ENCODE measurements at places on chromosomes 5 and 9.
A peak's percentile ranks its signal among the peaks of the same experiment; 100 is the strongest.

DNA sequence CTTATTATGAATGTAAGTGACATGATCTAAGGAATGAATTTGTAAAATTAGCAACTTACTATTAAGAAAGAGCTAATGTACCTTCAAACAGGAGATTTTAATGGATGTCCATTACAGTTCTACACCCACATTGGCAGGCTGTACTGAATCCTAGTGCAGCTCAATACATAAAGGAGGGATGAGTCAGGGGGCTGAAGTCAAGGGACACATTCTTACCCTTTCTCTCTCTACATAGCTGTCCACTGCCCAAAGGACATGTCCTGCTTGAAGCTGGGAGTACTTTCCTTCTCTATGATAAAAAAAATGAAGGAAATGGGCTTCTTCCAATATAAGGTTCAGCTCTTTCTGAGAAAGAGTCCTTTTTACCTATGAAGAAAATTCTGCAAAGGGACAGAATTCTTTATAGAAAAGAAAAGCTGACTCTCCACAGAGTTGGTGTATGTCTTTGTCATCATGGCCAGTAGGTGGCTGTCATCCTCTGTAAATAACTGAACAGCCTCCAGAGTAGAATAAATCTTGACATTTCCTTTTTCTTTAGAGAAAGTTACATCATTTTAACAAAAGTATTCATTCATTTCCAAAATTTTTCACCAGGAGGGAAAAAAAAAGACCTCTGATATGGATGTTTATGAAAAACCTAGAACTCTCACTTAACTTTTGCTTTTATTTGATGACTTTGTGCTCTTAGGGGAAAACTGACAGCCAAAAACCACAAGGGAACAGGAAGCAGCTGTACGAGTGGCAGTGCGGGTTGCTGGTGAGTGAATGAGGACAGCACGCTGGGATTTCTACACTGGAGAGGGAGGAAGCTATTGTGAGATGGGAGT is 13.1 kb upstream of the IFNA14 start:
- DNase-seq = peak; percentile 78

GRCh38 chr5:108212775-108213346 is 169.0 kb downstream of the FBXL17 start:
- DNase-seq = peak; percentile 32

DNA sequence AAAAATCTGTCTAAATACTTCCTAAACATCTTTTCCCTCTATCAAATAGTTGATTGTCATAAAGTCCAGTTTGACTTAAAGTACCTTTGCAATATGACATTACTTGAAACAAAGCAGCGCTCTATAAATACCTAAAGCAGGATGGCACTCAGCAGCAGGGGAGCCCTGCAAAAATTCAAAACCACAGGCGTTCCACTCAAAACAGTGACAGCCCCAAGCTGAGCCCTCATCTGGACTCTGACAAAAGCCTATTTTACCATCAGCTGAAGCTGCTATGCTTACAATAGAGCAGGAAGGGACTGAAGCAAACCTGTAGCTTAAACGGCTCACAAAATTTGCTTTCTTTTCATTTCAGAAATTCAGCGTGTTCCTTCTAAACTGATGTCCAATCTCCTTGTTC is 11.5 kb downstream of the GABRA6 start:
- no peak for DNase-seq

- no peak for DNase-seq
Observed at GRCh38 chr5:143678148-143678905, 133.6 kb upstream of the HMHB1 start.

GRCh38 chr5:108578791-108579190 is 168.9 kb upstream of the FER start:
- no peak for DNase-seq

- no peak for DNase-seq
Observed at GRCh38 chr9:123630233-123630632, 274.2 kb downstream of the CRB2 start.

DNA sequence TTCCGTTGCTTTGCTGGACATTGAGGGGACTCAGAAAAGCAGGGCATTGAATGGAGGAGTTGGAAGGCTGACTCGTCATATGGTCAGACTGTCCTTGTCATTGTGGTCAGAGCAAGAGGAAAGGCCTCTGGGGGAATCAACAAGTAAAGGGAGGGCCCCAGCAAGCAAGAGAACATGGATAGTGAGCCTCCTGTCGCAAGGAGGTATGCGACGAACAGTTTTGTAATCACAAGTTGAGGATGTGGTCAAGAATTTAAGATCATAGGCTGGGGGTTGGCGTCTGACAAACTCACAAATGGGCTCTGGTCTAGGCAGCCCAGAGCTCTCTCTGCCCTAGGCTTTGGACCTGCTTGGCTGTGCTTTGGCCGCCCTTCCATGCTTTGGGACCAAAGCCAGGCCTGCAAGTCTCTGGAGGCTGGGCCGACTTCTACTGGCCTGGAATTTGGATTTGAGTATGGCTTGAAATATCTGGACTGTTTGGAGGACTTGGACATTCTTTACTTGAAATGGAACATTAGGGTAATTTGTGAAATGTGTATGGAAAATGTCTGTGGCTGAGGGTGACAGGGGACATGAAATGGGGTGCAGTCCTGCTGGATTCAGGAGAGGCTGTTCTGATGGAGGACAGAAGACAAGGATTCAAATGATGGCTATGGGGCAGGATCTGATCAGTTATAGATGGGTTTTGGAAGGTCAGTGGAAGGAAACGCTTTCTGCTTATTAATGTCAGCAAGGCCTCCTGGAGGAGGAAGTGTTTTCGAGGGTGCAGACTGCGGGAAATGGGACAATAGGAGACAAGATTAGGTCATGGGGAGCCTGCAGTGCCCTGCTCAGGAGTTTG is 19.2 kb upstream of the NDST1 start:
- peak; percentile 90 for DNase-seq

- no peak for DNase-seq
Observed at GRCh38 chr9:77131399-77131798, 45.9 kb upstream of the VPS13A start.

DNA sequence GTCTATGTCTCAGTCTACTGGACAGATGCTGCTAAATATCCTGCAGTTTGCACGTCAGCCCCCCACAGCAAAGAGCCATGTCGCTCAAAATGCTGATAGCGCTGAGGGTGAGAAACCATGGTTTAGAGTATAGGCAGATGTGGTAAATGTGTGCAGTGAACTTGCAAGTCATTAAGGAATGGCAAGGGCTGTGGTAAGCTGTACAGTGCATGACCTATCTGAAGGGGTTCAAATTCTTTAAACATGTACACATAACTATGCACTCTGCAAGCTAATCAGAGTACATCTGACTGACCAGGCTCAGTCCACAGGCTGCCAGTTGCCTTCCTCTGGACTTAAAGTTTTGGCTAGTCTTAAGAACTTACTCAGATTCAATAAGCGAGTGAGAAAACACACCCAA is 170.7 kb downstream of the CFAP90 start:
- DNase-seq = no peak

- no peak for DNase-seq
Observed at GRCh38 chr9:76605321-76605900, 146.4 kb downstream of the GCNT1 start.

- DNase-seq = no peak
Observed at GRCh38 chr5:112643339-112643971, 94.2 kb upstream of the APC start.

DNA sequence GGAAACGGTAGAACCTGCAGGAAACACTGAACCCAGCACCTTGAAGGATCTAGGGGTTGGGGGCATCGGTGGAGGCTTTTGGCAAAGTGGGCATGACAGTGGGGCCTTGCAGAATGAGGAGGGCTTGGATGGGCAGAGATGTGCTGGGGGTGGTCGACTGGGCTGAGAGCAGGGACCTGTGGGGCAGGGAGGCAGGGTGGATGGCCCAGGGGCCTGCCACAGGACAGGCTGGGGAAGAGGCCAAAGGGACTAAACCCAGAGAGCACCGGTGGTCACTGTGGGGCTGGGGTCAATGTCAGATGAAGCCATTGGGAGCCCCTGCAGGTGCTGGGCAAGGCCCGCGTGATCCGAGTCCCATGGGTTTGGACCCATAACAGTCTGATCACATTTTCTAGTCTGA is 175.3 kb downstream of the DAB2IP start:
- DNase-seq = no peak

GRCh38 chr5:126015235-126016181 is 407.7 kb upstream of the GRAMD2B start:
- no peak for DNase-seq

GRCh38 chr5:4832471-4832870 is 307.7 kb upstream of the ADAMTS16 start:
- DNase-seq = no peak

DNA sequence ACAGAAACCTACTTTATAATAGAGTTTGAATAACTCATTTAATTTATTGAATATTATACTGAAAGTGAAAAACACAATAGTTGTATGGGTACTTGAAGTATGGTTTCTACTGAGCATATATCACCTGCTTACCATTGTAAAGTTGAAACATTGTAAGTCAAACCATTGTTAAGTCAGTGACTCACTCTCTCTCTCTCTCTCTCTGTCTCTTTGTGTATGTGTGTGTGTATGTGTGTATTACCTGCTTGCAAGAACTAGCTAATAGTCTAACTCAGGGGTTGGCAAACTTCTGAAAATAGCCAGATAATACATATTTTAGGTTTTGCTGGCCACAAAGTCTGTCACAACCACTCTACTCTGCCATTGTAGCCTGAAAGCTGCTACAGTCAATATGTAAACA is 564.3 kb upstream of the ZNF608 start:
- DNase-seq = no peak

DNA sequence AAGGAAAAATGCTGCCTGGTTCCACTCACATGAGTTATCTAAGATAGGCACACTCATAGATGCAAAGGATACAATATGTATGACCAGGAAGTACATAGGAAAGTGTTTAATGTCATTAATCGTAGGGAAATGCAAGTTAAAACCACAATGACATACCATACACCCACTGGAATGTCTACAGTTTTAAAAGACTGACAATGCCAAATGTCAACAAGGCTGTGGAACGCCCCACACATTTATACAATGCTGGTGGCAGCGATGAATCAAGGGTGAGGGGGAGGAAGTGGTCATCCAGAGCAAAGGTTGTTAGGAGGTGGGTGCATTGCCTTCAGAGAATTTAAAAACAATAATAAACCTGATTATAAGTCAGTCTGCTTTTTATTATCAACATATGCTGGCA is 437.8 kb downstream of the ARHGEF28 start:
- DNase-seq = no peak

- DNase-seq = no peak
Observed at GRCh38 chr5:112685931-112686330, 51.8 kb upstream of the APC start.

GRCh38 chr5:39584927-39585326 is 160.1 kb upstream of the DAB2 start:
- DNase-seq = no peak

DNA sequence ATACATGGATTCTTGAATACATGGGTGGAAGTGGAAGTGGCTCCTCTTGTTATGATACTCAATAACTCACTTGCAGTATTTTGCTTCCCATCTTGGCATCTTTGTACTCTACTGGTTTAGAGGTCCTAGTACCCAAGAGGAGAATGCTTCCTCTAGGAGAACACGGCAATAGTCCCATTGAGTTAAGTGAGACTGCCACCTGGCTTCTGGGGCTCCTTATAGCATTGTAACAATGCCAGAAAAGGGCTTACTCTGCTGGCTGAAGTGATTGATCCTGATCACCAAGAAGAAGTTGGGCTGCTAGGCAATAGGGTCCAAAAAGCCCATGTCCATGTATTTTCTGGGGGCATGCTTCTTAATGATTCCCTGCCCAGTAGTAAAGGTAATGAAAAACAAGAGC is 627.6 kb upstream of the SGCD start:
- DNase-seq = no peak

DNA sequence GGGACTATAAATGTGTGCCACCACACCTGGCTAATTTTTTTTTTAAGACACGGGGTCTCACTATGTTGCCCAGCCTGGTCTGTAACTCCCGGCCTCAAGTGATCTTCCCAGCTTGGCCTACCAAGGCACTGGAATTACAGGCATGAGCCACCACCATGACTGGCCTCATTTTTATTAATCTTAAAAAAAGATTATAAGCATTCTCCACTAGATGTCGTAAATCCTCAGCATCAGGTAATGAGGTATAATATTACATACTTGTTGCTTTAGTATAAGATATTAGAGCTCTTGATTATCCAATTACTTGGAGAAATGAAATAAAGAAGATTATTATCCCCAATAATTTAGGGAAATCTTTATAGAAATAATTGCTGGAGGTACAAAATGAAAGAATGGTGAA is 78.2 kb upstream of the HTR1A start:
- DNase-seq = no peak

DNA sequence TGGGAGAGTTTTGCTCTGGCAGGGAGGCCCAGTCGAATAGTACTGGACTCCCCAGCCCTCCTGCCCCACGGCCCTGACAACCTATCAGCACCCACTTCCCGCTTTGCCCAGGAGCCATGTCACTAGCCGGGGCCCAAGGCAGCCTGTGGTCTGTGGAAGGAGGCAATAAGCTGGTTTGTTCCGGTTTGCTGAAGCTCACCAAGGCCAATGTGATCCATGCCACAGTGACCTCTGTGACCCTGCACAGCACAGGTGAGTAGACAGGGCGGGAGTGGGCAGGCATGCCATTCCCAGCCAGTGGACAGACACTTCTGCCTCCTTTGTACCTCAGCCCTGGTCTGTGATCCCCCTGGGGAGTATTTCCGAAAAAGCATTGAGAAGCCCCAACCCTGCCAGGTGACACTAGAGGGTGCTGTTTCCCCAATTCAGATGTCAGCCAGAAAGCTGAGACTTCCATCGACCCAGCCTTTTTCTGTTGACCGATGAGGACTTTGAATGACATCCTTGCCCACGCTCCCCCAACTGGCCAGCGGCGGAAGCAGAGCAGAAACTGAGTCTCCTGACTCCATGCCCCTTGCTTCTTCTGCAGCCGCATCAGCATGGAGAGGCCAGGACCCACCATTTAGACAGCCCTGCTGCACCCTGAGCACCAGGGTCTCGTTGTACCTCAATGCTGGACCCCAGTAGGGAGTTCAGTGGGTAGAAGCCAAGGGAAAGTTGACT is 9.6 kb downstream of the PCYOX1L start:
- DNase-seq = peak; percentile 92

DNA sequence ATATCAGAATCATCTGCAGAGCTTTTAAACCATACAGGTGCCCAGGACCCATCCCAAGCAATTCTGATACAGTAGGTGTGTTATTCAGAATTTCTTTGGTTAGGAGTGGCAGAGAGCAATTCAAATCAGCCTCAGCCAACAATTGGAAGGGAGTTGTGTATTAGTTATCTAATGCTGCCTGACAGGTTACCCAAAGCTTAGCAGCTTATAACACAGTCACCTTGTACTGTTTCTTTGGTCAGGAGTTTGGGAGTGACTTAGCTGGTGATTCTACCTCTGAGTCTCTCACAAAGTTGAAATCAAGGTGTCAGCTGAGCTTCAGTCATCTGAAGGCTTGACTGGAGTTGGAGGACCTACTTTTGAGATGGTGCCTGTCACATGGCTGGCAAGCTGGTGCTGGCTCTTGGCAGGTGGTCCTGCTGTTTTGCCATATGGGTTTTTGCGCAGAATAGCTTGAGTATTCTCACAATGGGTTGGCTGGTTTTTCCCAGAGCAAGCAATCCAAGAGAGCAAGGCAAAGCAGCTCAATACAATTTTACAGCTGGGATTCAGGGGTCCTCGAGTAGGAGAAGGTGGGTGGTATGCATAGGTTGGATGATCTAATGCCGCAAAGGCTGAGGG is 18.7 kb upstream of the CARNMT1 start:
- no peak for DNase-seq

- no peak for DNase-seq
Observed at GRCh38 chr5:56255502-56255901, 22.4 kb upstream of the ANKRD55 start.

- DNase-seq = peak; percentile 69
Observed at GRCh38 chr9:38038307-38039089, 30.5 kb downstream of the SHB start.

- DNase-seq = no peak
Observed at GRCh38 chr5:115579747-115580173, 22.5 kb downstream of the TICAM2 start.

All from OCI-M1 (cell line).